ENCODE measurements at places on chromosomes 2 and 18.
A peak's percentile ranks its signal among the peaks of the same experiment; 100 is the strongest.

DNA sequence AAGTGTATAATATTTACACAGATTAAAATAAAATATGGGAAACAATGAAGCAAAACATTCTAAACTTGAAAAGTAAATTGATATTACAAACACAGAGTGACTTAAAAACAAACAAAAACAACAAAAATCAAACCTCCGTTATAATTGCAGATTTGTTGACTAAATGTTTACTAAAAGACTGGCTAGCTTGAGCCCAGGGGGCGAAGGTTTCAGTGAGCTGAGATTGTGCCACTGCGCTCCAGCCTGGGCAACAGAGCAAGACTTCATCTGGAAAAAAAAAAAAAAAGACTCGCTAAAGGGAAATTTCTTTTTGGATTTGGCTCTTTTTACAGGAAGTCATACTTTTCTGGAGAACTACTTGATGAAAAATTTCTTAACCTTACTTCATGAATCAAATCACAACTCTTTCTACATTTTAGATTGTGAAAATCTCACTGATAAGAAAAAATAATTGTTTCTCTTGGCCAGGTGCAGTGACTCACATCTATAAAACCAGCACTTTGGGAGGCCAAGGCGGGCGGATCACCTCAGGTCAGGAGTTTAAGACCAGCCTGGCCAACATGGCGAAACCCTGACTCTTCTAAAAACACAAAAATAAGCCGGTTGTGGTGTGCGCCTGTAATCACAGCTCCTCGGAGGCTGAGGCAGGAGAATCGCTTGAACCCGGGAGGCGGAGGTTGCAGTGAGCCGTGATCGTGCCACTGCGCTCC is 9.7 kb downstream of the TFPI start:
- no peak for DNase-seq

DNA sequence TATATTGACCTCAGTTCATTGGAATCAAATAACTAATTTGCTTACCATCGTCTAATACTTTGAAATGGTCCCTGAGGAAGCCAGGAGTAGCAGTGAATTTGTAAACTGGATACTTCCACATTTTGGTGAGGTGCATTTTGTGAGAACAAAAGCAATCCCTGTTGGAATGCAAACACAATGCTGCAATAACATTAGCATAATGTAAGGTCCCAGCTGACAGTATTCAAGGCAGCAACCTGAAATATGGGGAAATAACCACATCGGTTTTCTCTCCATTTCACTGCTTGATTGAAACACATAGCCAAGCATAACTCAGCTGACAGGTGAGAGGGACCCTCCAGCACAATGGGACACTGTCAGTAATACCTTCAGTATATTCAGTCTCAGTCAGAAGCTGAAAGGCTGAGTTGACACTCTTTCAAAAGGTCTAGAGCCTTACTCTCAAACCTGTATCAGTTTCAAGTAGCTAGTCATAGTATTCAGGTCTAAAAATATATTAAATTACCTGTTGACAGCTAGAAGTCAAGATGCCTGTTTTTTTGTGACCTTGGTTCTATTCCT is 1311.9 kb upstream of the NRXN1 start:
- no peak for DNase-seq

DNA sequence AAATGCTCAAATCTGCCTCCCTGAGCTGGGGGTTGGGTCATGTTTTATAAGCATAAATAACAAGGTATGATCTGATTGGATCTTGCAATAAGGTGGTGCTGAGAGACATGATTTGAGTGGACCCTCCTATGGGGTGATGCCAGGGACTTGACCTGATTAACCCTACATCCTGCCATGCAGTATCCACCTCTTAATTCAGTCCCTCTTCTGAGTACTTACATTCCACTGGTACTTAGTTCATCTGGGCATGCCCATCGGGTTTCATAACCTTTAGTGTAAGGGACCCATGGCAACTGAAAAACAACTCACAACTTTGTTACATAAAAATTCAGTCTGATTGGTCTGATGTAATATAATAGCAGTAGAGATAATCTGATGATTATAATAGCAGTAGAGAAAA is 397.9 kb upstream of the HNMT start:
- DNase-seq = no peak

DNA sequence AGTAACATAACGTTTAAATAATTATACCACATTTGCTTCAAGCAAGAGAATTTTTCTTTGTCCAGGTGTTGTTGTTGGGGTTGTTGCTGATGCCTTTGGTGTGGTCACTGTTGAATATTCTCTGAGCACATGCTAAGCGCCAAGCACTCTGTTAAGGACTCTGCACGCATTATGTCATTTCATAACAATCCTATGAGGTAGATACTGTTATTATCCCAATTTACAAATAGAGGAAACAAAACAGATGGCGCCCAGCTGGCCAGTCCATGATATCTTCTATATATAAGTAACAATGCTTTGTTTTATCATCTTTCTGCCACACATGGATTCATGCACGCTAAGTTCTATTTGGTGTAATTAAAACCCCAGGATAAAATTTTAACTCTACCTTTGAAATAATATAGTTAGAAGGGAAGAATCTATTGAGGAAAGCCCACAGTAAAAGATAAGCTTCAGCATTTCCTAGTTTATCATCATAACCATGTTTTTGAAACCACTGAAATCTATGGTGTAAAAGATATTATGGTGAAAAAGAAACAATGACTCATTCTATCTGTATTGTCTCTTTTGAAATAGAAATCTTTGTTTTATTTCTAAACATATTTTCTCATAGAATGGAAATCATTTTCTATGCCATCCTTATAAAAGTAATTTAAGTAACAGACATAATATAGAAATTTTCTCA is 199.7 kb downstream of the PID1 start:
- no peak for DNase-seq

- no peak for DNase-seq
These were observed 293.1 kb downstream of the CDCA7 start for GRCh38 chr2:173647681-173648311.

DNA sequence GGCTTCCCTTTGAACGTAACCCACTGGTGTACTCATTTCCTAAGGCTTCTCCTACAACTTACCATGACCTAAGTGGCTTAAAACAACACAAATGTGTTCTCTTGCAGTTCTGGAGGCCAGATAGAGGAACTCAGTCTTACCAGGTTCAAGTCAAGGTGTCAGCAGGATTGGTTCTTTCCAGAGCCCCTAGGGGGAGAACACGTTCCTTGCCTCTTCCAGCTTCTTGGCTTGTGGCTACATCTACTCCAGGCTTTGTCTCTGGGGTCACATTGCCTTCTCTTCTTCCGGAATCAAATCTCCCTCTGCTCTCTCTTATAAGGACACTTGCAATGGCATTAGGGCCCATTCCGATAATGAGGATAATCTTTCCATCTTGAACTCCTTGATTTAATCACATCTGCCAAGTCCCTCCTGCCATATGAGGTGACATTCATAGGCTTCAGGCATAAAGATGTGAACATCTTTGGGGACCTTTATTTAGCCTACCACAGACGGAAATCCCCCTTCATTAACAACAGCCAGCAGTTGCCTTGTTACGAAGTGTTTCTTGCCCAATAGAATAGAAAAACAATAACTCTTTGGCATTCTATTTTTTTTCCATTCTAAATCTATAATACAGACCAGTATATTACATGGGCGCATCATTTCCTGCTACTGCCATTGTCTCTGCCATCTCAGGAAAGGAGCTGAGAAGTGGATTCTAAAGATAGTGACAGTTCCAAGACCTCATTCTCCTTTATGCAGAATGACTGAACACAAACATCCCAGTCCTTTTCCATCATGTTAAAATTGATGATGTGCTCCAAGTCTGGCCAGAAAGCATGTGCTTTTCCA is 362.0 kb downstream of the ZNF521 start:
- no peak for DNase-seq

DNA sequence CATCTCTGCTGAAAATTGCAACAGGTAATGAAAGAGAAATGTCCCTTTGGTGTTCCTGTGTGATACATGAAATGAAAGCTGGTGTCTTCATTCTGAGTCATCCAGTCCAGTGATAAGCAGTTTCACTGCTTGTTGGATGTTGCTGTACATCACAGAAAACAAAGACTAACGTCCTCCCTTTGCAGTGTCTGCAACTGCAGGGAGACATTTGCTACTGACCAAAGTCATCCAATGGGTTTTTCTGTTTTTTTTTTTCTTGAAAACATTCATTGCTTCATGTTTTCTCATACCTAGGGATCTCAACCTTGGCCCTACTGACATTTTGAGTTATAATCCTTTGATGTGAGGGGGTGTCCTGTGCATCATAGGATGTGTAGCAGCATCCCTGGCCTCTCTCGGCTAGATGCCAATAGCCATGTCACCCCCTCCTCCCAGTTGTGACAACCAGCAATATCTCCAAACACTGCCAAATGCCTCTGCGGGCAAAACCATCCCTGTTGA is 63.6 kb upstream of the FZD5 start:
- DNase-seq = no peak

GRCh38 chr18:58241877-58242276 is 197.9 kb downstream of the NEDD4L start:
- DNase-seq = no peak

DNA sequence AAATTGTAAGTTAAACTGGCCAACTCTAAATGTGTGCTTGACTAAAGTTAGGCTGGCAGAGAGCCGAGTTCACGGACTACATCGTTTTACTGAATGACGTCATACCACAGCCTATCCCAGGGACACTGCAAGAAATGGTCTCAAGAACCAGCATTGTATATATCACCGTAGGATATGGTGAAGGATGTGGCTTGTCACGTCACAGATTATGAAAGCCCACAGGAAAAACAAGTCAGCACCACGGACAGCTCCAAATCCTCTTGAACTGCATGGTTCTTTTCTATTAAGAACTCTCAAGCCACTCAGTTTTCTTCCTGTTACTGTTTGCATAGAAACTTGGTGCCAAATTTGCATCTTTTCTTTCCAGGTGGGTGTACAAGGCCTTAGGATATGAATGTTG is 85.1 kb upstream of the ACAA2 start:
- no peak for DNase-seq

- DNase-seq = no peak
These were observed 63.5 kb upstream of the TTN start for GRCh38 chr2:178870703-178871102.

DNA sequence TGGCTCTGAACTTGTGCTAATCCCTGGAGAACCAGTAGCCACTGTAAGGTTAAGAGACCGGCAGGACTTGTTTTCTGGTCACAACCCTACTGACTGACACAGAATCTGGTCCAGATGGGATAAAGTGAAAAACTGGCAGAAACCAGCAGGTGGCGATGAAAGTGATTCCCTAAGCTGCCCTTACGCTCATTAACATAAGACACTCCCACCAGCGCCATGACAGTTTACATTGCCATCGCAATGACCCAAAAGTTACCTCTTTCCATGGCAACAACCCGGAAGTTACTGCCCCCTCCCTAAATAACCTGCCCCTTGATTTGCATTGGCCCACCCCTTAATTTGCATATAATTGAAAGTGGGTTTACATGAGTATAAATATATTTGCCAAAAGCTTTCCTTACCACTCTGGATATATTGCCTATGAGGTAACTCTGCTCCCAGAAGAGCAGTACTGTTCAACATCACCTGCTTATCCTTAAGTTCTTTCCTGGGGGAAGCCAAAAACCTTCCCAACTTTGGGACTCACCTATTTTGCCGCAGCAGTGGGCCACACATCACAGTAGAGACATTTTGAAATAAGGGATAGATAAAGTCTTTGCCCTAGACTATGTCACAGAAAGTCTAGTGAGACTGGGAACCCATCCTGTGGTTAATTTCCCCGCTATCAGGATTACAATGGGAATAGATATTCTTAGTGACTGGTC is 35.8 kb upstream of the AFF3 start:
- peak; percentile 90 for DNase-seq

DNA sequence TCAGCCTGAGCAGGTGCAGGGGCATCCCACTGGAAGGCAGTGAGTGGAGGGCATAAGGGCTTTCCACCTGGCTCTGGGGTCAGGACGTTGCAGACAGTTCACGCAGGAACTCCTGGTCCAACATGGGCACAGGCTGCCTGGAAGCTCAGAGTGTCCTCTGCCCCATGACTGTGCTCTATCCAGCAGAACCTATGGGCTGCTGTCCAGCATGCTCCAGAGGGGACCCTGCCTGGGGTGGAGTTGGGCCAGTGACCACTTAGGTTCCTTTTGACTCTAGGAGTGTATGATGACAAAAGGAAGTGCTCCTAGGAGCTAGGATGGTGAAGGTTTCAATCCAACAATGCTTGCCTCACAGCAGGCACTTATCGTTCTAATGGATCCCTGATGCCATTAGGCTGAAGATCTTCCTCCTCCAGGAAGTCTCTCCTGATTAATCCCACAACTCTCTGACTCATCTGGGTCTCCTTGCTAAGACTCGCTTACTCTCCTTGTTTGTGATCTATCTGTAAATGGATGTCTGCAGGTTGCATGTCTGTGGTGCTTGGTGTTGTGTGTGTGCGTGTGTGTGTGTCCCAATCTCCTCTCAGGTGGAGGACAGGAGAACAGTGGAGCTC is 224.0 kb downstream of the CELF4 start:
- DNase-seq = no peak

GRCh38 chr2:240524963-240525718 is 32.6 kb downstream of the ANKMY1 start:
- no peak for DNase-seq

GRCh38 chr18:58495207-58495606 is 133.7 kb downstream of the ALPK2 start:
- no peak for DNase-seq

- DNase-seq = no peak
These were observed 138.0 kb upstream of the DNMT3A start for GRCh38 chr2:25479761-25480160.

DNA sequence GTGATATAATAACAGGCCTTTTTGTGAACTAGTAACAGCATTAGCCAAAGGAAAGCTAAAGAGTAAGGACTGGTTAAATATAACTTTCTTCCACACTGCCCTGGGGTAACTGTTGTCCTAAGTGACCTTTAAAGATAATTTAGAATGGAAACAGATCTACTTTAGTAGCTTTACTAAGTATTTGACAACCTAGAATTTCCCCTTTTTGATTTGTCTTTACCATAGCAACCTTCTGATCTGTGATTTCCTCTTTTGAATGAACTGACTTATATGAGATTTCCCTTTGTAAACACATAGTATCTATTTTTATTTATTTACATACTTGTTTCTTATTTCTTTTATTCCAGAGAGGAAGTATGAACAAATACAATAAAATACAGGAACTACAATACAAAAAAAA is 10.5 kb upstream of the KLF7 start:
- DNase-seq = no peak

- no peak for DNase-seq
These were observed 63.0 kb downstream of the TWIST2 start for GRCh38 chr2:238910751-238911351.

- peak; percentile 38 for DNase-seq
These were observed 48.0 kb downstream of the NAB1 start for GRCh38 chr2:190696792-190697398.

GRCh38 chr2:206241736-206242135 is 32.7 kb upstream of the ZDBF2 start:
- no peak for DNase-seq

GRCh38 chr2:159653962-159654361 is 37.6 kb upstream of the BAZ2B start:
- DNase-seq = no peak

DNA sequence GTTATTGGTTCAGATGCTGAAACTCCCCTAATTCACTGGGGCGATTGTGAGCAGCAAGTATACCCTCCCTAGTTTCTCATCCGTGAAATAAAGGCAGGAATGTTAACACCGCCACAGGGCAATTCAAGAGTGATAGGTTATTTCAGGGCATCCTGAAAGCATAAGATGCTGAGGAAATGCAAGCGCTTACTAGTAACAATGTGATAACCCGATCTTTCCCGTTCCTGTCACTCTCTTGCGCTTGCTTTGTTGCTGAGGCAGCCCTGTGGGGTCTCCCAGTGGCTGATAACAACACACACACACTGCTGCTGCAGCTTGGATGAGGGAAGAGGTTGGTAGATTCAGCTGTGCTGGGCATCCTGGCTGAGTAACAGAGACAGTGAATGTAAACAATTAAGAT is 259.3 kb downstream of the AGPS start:
- DNase-seq = peak; percentile 25

All from iPS DF 19.7 (cell line).